ENCODE measurements at places on chromosomes 7 and 10.

GRCh38 chr10:61663466-61663865, 737 bp downstream of the CABCOCO1 start:
- no peak for DNase-seq

DNA sequence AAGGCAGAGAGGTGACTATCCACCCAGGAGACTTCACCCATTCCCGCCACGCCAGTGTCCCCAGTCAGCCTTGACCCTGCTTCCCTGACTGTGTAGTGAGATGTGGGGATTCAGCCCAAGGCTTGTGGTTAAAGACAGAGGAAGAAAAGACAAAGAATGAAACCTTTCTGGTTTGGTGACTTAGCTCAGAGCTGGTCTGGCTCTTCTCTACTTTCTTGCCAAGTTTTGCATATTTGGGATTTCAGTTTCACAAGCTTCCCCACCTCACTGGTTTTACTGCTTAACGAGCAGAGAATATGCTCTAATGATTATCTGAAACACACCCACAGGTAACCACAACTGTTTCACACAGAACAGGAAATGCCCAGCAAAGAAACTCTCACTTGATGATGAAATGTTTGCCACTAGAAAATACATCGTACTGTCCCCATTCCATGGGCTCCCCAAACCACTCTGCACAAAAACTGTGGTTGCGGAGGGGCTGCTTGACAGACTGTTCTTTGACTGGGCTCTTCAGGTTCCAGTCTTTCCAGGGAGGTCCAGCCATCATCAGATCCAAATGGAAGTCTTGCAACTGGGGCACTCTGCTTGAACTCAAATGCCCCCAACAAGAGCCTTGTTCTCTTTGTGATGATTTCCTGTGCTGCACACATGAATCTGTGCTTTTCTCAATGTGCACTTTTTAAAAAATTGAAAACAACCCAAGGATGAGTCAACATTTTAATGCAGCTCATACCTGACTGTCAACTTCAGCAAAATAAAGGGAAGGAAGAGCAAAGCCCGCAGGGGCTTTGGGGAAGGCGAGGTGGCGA, 95.5 kb downstream of the CTBP2 start:
- DNase-seq = peak; percentile 8

DNA sequence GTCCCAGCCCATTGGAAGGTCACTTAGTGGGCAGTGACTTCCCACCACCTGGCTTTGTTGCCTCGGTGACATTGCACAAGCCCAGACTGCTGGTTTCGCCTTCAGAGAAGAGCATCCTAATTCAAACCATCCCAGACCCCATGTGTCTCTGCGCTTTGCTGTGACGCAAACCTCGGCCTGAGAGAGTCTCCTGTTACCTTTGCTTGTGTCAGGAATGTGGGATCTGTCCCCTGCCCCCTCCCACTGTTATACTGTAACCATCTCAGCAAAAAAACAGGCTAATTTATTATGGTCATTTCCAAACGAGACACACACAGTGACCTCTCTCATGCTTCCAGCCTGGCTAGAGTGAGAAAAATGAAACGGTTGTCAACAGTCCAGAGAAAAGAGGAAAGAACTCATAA, 25.0 kb upstream of the AQP1 start:
- DNase-seq = no peak

GRCh38 chr7:150383710-150384397, 4.7 kb downstream of the ZNF775 start:
- DNase-seq = no peak

DNA sequence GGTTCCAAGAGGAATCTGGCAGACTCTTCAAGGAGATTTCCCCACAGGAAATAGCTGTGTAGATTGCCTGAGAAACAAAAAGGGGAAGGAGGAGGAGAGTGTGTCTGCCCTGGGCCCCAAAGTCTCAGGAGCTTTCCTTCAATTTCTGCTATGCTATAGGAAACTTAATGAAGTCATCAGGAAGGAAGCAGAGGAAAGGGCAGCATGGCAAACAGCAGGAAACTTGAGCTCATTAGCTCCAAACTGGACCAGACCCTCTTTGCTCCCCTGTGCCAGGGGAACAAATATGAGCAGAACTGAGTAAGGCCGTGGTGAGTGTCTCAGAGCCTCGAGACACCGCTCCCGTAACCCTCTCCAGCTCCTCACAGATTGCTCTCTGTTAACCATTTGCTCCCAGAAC, 4.8 kb upstream of the KCNIP2 start:
- DNase-seq = no peak

GRCh38 chr10:4403638-4404252, 422.3 kb upstream of the AKR1E2 start:
- DNase-seq = no peak

- peak; percentile 85 for DNase-seq
These were observed 8.5 kb upstream of the C10orf105 start for GRCh38 chr10:71727738-71728737.

Data from Jurkat, Clone E6-1 (cell line).